ENCODE measurements at places on chromosomes 1 and 21. TPM values are rescaled to one million over a fixed set of nuclear protein-coding genes. Genes with fewer than 3 reads are reported as not detected.

FCRL4 gene
- total RNA-seq = not detected

ACTL8 gene
- total RNA-seq = 0.06 TPM

NBPF6 gene
- total RNA-seq = not detected

KRTAP10-10 gene
- not detected for total RNA-seq

CELA2B gene
- total RNA-seq = not detected

IL19 gene
- not detected for total RNA-seq

ZNF672 gene
- total RNA-seq = 14.4 TPM

CD247 gene
- total RNA-seq = not detected

C1QC gene
- not detected for total RNA-seq
